ENCODE measurements at places on chromosomes 13 and 19. TPM values are rescaled to one million over a fixed set of nuclear protein-coding genes. Genes with fewer than 3 reads are reported as not detected.

DNA sequence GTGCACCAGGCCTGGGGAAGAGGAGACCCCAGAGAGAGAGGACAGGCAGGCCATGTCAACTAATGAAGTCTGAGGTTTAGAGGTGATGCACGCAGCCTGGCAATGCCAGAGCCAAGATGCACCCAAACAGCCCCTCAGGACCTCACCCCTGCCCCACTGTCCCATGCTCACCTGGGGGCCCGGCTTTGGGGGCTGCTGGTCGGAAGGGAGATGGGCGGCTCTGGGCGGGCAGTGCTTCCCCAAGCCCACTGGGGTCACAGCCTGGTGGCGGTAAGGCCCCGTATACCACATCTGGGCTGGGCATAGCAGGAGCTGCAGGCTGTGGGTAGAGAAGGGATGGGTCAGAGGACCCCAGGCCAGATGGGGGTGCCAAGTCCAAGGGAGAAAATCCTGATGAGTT, 8.6 kb upstream of the TMEM161A start:
- no peak for DNase-seq

SH2D3A gene
- 0.11 TPM for polyA plus RNA-seq

ZNF737 gene
- polyA plus RNA-seq: 0.61 TPM

GRCh38 chr19:40155749-40156265, 35.4 kb upstream of the MAP3K10 start:
- no peak for DNase-seq

DNA sequence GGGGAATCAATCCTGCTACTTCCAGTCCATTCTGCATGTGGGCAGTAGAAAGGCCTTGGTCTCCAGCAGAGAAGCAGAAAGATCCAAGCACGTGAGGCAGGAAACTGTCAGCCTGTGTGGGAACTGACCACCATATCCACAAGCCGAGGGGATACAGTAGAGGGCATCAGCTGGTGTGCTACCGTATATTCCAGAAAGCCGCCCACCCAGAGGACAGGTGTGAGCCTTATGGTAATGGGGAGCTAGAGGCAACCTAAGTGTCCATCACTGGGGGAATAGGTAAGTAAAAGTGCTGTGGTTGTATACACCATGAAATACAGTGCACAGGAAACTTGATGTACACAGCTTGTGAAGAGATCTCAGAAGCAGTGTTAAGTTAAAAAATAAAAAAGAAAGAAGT, 2.8 kb upstream of the IFNL1 start:
- no peak for DNase-seq

C13orf42 gene
- not detected for polyA plus RNA-seq

TMEM143 gene
- 1.7 TPM for polyA plus RNA-seq

DNA sequence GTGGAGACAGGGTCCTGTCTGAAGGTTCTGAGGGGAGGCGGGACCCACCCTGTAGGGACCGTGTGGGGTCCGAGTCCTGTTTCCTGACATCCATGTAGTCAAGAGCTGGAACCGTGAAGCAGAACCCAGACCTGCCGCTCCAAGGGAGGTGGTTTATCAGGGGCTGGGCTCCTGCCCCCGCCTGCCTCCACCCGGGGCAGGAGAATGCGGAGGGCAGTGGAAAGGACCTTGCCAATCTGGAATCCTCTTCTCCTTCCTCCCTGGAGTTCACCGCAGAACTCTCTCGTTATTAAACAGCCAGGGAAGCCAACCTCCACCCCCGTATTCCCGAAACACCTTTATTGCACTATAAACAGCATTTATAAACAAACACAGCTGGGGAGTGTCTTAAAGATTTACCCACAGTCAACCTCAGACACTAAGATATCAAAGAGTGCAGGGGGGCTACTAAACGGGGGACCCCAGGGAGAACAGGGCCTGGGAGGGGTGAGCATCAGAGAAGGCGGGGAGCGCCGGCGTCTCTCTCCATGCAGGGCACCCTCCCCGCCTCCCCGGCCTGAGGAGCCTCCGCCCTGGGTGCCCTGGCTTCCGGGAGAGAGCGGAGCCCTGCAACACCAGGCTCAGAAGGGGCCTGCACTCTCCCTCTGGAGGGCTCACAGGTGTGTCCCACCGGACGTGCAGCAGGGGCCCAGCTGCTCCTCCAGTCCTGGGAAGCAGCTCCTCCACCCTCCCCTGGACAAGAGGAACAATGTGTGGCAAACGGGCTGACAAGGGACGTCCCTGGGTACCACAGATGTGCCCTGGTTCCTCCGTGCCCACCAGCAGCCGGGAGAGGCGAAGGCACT, 3.6 kb downstream of the C2CD4C start:
- DNase-seq: no peak

- no peak for DNase-seq
These were observed 1183.6 kb upstream of the ATXN8OS start for GRCh38 chr13:68923995-68924394.

ZNF723 gene
- not detected for polyA plus RNA-seq

DNA sequence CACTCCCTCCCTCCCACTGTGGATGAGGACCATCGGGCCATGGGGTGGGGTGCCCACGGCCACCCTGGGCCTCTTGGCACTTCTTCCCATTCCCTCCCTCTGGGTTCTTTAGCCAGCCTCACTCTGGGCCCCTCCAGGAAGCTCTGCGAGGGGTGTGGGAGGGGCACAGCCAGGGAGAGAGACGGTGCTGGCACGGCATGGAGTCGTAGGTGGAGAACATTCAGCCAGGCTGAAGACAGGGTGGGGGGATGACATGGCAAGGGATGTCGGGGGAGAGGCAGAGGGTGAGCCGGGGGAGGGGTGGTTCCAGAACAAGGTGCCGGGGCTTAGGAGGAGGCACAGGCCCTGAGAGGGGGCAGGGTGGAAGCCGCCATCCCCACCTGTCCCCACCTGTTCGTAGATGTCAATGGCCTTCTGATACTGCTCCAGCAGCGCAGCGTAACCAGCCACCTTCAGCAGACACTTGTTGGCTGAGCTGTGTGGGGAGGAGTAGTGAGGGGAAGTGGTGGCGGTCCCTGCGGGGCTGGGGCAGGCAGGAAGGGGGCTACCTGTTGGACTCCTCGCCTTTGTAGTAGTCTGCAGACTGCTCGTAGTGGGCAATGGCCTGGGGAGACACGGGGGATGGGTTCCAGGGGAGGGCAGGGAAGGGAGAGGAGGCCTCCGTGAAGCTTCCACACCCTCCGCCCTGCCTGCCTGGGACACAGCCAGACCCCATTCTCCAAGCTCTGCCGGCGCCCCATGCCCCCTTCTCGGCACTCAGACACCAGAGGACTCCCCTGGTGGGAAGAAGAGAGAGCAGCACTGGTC, 8.8 kb upstream of the KPTN start:
- DNase-seq: no peak
